ENCODE measurements at places on chromosomes 2 and 18.
A peak's percentile ranks its signal among the peaks of the same experiment; 100 is the strongest.

GRCh38 chr2:172917716-172918115, 157.9 kb upstream of the MAP3K20 start:
- peak; percentile 19 for DNase-seq

- no peak for DNase-seq
Observed at GRCh38 chr2:212344131-212344530, 194.5 kb downstream of the ERBB4 start.

DNA sequence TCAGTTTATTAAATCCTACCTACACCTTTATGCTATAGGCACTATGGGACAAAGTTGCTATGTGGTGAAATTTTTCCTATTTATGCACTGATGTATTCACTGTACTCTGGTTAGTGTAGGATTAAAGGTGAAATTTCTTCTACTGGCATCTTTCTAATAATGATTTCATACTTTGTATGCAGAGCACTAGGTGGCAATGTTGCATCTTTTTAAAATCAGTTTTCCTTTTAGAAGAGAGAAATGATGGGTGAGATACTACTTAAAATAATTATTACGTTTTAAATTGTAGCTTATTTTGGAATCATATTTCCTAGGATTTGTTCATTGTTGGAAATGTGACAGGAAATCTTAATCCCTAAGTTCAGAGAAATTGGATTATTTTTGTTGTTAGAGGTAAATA, 150.9 kb downstream of the CD8B2 start:
- DNase-seq = peak; percentile 44

- DNase-seq = peak; percentile 40
Observed at GRCh38 chr2:203400805-203401585, 72.8 kb downstream of the ABI2 start.

DNA sequence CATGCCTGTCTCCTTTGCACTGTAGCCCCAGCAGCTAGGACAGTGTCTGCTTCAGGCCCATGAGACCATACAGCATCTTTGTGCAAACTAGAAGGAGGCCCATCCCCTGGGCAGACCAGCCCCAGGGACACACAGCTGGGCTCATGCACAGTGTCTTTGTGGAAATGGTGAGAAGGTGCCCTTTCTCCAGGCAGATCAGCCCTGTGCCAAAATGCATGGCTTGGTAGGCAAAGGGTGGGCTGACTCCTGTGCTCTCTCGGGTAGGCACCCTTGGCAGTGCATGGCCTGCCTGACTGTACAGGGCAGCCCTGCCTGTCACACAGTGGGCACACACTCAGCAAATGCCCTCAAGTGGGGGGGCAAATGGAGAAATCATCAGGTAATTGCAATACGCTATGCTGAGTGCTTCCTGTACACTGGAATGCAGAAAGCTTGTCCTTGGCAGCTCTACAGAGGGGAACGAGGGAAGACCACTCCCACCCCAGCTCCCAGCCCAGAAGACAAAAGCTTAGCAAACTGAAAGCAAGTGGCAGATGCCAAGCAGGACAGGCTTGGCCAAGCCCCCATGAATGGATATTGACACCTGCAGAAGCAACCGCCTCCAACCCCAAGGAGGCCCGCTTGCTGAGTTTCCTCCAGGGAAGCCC, 21.6 kb downstream of the TNS1 start:
- DNase-seq = no peak

GRCh38 chr2:54052825-54053718, 62.3 kb upstream of the ACYP2 start:
- DNase-seq = no peak

DNA sequence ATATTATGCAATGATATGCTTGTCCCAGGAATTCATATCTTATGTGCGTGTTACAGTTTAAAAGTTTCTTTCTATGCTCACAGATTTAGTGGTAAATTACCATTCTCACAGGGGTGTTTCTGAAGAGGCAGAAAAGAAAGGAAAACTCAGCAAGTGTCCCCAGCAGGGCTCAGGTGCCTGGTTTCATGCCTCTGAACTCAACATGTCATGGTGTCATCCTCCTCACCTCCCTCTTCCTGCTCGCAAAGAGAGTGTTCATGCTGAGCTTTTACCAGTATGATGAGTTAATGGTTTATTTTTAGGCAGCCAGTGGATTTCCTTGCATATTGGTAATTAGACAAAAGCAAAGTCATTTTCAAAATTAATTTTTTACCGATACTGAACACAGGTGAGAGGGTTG, 492.9 kb upstream of the ZEB2 start:
- DNase-seq = no peak

GRCh38 chr2:121454549-121455090, 76.1 kb upstream of the RNU4ATAC start:
- no peak for DNase-seq

- DNase-seq = no peak
Observed at GRCh38 chr18:32805354-32805753, 32.5 kb upstream of the KLHL14 start.

GRCh38 chr18:28063926-28064325, 113.0 kb downstream of the CDH2 start:
- DNase-seq = peak; percentile 62

DNA sequence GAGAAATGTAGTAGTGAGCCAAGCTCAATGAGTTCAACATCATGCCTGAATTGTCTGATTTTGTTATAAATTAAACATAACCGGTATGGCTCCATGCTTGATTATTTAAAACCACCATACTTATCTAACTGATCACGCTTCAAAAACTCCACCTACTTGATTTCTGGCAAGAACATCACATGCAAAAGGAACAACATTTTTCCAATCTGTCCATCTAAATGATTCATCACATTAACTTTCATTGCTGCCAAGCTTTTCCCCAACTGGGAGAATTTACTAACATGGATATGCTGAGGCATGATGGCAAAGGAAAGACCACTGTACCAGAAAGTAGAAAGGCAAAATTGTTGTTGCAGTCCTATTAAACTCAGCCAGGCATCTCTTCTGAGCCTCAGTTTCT, 286.8 kb downstream of the TRIB2 start:
- peak; percentile 45 for DNase-seq

GRCh38 chr2:48617618-48618017, at the start of gene GTF2A1L:
Gene GTF2A1L, plus strand, starts transcription at chr2:48617856. Its CDS starts 19 bp downstream, at chr2:48617875.
- no peak for DNase-seq

DNA sequence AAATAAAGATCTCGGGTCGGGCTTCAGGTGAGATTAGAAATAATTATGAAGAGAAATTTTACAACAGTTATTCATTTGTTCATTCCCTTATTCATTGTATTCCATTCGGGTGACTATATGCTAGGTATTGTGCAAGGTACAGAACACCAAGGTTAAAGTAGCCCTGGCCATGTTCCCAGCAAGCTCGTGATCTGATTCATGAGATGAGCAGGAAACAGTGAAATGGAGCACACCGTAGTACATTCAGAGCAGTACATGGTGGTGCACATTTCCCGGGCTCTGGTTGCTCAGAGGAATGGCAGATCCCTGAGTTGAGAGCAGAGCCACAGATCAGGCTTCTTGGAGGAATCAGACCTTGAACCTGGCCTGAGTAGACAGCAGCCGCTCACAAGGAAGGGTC, 87.7 kb downstream of the PRKRA start:
- no peak for DNase-seq

DNA sequence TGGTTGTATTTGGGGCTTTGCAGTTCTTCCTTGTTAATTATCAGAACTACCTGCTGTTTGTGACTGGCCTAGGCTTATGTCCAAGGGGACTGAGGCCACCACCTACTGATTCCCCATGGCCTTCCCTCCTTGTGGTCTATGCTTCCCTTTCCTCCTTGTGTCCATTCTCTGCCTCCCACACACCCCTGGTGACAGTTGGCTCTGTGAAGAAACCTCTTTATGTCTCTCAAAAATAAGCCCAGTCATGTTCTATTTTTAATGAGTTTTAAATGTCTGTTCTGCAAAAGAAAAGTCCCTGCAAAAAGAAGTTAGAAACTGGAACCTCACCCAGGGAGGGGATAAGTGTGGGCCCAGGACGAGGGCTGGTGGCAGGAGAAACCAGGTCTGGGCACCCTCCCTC, 105.0 kb downstream of the SMC6 start:
- no peak for DNase-seq

Measured in fibroblast of skin of back (primary cell).